Stromal cell of bone marrow (primary cell): ENCODE measurements at places on chromosomes 2 and 18.

GRCh38 chr2:112727276-112728028 is 6.6 kb downstream of the NT5DC4 start:
- DNase-seq = no peak

DNA sequence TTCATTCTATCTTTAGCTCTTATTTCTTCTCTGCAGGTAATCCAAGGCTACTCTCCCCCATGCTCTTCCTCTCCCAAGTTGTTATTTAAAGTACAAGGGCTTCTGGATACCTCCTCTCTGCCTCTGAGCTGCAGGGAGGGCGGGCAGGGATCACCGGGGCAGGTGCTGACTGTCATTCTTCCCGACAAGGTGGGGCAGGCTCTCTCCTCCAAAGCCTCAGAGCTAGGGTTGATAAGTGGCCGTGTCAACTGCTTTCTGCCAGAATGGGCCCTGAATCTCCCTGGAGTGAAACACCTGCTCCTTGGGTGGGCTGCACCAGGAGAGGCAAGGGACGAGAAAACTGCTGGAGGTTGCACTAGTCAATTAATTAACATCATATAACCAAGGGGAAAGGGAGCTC is 250.3 kb downstream of the SLC4A3 start:
- DNase-seq = no peak

- no peak for DNase-seq
These were observed 279.2 kb downstream of the GALR1 start for GRCh38 chr18:77528872-77529271.

DNA sequence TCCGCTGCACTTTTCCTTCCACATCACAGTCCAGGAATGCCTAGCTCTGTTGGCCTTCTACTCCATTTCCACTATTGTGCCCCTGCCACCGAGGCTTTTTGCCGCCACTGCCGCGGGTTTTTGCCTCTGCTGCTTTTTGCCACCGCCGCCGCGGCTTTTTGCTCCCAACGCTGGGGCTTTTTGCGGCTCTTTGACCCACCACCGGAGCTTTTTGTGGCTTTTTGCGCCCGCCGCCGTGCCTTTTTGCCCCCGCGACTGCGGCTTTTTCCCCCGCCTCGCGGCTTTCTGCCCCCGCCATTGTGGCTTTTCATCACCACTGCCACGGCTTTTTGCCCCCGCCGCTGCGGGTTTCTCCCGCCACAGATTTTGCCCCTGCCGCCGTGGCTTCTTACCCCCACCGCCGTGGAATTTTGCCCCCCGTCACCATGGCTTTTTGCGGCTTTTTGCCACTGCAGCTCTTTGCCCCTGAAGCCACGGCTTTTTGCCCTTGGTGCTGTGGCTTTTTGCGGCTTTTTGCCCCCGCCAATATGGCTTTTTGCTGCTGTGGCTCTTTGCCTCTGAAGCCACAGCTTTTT is 2798.7 kb upstream of the TEKT4 start:
- DNase-seq = no peak

- DNase-seq = no peak
These were observed 99.7 kb downstream of the ICA1L start for GRCh38 chr2:202771741-202772460.

- no peak for DNase-seq
These were observed 99.3 kb upstream of the GPR45 start for GRCh38 chr2:105142239-105142638.

- no peak for DNase-seq
These were observed 480.2 kb downstream of the TMX3 start for GRCh38 chr18:68234676-68235075.

GRCh38 chr2:128753800-128754199 is 435.1 kb upstream of the HS6ST1 start:
- no peak for DNase-seq

DNA sequence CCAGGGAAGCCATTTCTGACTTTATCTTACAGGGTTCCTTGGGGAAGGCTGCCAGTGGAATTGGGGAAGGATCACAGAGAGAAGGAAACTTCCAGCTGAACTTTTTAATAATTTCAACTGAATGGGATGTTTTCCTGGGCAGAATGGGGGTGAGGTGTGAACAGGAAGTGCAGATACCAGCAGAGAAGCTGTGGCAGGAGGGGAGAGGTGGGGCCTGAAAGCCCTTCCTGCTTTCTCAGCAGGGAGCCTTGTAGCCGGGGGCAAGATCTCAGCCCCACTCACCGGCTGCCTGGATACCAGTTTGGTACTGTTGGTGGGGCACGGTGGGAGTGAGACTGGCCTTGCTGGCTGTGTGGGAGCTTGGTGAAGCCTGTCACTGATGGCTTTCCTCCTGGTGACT is 170.5 kb downstream of the ZBTB7C start:
- DNase-seq = no peak

- DNase-seq = no peak
These were observed 56.0 kb downstream of the DCDC2C start for GRCh38 chr2:3759331-3759730.

DNA sequence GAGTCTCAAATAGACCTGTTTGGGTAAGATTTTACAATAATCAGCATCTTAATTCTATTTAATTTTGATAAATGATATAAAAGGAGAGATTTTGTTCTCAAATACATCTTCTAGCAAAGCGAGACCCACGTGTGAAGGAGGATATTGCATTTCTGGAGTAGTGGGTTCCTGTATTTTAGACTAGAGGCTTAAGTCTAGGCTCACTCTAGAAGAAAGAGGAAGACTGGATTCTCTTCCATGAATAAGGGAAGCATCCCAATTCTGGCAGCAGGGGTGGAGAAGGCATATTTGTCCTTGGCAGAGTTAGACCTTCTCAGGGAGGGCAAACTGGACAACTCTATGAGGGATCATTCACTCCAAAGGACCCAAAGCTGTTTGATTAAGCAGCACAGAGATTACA is 11.3 kb upstream of the FAM228A start:
- no peak for DNase-seq

DNA sequence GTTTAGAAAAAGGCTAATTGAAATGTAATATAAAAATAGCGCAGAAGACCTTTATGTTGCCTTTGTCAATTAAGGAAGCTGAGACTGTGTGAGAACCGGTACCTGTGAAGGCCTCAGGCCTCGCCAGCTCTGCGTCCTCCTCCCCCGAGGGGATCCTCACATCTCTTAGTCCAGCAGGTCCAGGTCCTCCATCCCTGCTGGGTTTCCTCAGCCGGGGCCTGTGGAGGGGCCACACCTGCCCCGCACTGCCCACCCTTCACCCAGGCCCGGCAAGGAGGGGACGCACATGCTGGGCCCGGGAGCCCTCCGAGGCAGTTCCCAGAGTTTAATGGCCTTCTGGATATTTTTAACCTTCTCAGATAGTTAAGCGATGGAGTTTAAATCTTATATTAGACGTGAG is 3.5 kb downstream of the KCNG2 start:
- no peak for DNase-seq

DNA sequence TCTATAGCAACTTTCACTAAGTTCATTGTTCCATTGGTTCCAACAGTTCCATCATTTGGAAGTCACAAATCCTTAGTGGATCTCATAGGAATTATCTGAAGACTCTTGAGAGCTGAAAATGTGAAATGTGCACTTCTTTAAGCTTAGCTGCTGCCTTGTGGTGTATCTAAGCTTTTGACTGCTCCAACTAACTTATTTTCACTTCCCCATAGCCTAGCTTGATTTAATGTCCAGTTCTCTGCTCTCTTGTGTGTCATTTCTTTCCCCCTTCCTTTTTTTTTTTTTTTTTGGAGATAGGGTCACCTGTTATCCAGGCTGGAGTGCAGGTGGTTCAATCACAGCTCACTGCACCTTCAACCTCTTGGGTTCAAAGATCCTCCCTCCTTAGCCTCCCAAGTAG is 34.9 kb upstream of the CD302 start:
- DNase-seq = no peak

DNA sequence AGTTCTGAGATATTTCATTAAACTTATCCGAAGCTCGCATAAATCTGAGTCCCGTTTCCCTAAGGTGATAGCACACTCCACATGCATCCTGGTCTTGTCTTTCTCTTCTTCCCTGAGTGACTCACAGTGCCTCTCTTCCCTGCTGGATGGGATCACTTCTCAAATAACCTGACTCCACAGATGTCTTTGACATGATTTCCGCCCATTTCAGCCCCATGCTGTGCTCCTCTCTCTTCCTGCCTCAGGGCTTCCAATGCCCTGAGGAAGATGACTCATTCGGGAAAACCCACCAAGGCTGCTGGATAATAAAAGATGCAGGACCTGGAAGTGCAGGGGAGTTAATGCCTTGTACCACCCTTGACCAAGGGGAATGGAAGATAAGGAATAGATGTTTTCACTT is 441.7 kb upstream of the SOX11 start:
- no peak for DNase-seq

DNA sequence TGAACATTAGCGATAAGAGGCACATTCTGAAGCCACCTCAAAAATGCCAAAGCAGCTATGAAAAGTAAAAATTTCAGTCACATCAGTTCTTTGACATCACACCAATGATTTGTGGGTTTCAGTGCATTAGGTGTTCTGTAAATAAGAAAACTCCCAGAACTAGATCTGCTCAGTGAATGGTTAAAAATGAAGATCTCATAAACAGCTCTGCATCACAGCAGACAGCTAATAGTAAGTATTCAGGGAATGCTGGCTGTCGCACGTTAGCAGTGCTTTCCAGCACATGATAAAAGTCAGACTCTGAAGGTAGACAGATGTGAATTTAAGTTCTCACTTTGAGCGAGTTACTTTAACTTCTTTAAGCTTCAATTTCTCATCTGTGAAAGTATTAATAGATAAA is 154.9 kb downstream of the SATB2 start:
- no peak for DNase-seq
